ENCODE measurements at places on chromosomes 13 and 19.

DNA sequence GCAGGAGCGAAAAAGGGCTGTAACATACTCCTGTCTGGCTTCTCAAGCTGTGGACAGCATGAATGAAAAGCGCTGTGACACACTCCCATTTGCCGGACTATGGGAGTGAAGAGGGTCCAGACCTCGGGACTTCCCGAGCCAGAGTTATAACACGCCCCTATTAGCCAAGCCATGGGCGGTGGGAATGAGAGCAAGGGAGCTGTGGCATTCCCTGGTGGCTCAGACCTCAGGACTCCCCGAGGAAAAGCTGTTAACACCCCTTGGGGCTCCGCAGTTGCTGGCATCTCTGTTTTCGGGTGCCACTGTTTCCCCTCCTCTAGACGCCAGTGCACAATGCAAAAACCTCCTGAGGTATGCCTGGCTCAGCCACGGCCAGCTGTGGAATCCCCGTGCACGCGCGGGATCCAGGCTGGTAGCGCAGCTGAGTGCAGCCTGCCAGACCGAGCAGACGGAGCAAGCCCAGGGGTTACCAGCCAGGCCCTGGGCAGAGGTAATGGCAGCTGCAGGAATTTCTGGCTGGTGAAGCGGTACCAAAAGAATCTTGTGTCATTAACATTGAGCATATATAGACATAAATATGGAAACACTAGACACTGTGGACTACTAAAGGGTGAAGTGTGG is 1534.6 kb upstream of the PRR20A start:
- DNase-seq: no peak

- DNase-seq: no peak
Measured at GRCh38 chr19:50830266-50831025, 2.9 kb downstream of the KLK15 start.

GRCh38 chr13:75145927-75146326 is 336.0 kb downstream of the TBC1D4 start:
- DNase-seq: no peak

DNA sequence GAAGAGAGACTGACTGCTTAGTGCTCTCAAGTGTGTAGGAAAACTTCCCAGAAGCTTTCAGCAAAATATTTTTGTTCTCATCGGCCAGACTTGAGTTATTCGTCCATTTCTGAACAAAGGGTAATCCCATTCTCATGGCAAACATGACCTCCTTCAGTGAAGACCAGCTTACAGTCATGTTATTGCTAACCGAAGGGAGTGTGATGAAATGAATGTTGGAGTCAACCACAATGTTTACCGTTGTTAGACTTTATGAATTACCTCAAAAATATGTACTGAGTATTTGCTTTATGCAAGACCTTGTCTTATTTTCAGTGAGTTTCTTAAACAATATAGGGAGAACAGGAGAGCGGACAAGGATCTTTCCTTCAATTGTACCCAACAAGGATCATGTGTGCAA is 228.6 kb downstream of the LMO7 start:
- DNase-seq: no peak

DNA sequence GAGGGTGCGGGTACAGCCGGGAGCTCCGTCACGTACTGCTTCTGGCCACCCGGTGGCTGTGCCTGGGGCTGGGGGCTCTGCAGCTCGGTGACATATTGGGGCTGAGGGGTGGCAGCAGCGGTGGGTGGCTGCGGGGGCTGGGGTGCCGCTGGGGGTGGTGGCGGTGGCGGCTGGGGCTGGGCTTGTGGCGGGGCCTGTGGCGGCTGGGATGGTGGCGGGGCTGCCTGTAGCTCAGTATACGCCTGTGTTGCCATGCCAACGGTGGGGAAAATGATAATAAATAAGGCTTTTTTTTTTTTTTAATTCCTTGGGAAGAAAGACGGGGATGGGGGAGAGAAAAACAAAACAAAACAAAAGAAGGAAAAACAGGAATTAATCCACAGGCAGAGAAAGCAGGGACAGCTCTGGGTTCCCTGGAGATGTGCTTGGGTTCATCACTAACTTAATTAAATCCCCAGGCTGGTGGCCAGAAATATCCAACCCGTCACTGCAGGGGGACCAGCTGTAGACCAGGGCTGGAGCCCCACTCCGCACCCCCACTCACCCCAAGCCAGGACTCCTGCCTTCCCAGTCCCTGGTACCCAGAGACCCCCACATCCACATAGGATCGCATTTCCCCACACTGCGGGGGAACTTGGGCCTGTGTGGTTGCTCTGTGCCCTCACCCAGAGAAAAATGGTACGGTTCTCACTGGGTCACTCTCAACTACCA is 12.4 kb downstream of the RFX1 start:
- DNase-seq: no peak

DNA sequence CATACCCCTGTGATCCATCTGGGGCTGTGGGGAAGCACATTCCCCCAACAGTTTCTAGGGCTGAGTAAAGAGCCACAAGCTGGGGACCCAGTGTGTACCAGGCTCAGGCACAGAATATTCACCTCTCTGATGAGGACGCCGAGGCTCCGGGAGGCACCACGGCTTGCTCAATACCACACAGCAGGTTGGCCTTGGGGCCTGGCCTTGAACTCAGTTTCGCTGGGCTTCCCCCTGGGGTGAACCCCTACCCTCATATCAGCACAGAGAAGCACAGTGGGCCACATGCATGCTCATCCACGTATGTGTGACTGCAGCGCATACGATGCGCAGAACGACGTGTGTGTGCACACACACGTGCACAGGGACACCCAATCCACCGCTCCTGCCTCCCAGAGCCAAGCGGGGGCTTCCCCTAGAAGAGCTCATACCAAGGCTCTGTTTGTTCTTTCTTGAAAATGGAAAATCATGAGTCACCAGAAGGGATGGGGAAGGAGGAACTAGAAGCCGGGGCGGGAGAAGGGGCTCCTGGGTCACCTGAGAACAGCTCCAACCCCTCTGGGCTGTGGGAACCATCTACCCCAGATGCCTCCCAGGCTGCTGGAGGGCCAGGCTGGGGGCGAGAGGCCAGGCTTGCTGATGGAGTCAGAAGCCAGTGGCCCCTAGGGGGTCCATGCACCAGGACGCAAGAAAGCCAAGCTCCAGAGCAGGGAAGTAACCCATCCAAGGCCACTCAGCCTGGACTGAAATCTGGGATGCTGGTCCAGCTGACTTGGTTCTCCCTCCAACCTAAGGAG is 4.9 kb upstream of the PDE4C start:
- no peak for DNase-seq

DNA sequence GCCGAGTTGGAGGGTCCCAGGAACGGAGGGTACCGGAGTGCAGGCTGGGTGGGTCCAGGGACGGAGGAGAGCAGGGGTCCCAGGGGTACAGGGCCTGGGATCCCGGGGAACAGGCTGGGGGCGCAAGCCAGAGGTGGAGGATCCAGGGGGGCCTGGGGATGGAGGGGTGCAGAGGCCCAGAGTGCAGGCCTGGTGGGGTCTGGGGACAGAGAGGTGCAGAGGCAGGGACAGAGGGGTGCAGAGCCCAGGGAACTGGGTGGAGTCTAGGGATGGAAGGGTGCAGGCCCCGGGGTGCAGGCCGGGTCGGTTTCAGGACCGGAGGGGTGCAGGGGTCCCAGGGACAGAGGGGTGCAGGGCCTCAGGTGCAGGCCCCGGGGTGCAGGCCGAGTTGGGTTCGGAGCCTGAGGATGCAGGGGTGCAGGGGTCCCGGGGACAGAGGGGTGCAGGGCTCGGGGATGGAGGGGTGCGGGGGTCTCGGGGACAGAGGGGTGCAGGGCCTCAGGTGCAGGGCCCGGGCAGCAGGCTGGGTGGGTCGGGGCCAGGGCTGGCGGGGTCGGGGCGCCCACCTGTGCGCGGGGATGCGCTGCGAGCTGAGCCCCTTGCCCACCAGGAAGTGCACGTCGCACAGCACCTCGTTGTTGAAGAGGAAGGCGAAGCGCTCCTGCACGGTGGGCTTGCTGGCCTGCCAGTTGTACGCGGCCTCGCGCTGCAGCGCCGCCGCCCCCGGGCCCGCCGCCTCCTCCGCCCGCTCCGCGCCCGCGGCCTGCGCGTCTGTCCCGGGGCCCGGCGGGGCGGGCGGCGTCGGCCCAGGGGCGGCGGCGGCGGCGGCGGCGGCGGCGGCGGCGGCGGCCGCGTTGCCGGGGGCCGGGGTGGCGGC is 545 bp downstream of the BTBD2 start:
- no peak for DNase-seq

DNA sequence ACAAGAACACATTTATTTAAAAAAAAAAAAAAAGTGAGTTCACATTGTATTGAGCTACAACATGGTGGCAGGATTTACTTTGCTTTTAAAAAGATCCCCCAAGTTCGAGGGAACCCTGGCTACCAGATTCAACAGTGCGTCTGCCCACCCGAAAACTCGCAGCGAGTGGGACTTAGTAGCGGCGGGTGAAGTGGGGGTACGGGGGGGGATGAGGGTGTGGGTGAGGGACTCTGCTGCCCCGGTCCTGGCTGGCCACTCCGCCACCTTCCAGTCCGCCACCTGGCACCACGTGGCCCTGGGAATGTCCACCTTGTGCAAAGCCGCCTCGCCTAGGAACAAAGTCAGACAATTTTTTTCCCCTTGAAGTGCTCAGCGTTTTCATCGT is 19.3 kb upstream of the TINCR start:
- no peak for DNase-seq

DNA sequence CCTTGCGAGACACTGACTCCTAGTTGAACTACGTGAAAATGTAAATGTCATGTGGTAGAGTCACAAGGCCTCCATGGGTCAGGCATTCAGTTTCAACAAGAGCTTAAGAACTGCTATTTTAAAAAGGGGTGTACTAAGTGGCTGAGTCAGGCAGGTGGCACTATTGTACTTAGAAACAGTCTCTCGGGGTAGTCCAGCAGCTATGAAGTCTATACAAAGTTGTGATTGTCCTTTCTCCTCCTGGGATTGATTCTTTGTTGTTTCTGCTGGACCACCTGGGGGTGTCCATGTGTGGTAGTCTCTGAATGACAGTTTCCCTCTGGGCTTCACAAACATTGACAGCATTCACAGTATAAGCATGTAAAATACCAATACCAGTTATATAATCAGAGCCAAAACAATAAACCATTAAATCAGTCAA is 33.0 kb downstream of the UGGT2 start:
- DNase-seq: no peak

GRCh38 chr19:28727480-28728159 is 485.3 kb downstream of the UQCRFS1 start:
- no peak for DNase-seq

DNA sequence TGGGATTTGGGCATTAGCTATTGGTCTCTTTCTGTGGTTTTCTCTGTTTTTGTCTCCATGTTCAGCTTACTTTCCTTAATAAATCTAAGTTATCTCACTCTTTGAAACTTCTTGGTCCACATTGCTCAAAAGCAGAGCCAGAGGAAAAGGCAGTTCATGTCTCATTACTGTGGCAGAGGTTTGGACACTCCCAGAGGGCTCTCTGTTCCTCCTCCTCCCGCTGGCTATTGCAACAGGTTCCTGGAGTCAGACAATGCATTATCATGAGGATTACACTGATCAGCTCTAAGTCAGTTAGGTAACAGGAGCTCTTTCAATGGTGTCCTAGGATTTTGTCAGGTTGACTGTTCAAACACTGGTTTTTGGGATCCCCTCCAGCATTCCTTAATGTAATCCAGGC is 298.8 kb downstream of the NDFIP2 start:
- no peak for DNase-seq

DNA sequence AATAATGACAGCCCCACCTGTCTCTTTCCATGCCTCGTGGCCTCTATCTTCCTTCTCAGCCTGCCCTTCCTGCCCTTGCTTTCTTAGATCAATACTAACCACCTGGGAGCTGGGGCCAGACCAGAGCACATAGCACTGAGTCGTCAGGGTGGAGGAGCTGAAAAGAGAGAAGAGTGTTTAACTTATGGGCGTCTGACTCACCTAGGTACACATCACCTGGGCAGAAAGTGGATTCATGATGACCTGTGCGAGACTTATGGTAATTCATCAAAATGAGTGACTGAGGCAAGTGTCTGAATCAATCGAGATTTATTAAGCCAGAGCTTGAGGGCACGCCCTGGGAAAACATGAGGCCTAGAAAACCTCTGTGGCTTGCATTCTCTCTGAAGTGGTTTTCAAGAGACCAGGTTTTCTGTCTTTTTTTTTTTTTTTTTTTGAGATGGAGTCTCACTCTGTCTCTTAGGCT is 19.2 kb downstream of the CEACAM6 start:
- no peak for DNase-seq

GRCh38 chr13:73578251-73578875 is 519.6 kb downstream of the KLF5 start:
- DNase-seq: no peak

DNA sequence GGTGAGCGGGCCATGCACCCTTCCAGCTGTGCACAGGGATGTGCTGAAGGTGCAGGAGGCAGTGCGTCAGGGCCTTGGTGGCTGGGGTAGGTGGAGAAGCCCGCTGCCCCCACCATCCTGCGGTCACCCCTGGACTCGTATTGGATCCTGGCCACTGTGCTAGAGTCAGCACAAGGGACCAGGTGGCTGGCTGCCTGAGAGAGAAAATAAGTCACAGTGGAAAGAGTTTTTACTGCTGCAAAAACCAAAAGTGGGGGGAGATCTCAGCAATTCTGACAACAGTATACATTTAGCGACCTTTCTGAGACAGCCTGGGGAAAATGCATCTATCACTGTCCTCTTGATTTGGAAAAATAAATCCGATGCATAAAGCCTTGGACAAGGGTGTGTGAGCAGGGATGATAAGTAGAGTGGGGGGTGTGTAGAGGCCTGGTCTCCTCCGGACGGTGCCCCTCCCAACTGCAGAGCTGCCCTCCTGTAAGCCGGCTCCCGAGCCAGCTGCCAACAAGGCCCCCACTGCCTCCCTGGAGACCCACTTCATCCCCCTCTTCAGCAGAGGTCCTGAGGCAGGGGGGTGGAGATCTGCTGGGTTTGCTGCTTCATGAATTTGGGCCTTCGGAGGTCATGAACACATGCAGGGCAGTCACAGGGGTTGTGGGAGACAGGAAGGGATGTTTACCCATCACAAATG is 84.2 kb downstream of the SLC7A1 start:
- no peak for DNase-seq

DNA sequence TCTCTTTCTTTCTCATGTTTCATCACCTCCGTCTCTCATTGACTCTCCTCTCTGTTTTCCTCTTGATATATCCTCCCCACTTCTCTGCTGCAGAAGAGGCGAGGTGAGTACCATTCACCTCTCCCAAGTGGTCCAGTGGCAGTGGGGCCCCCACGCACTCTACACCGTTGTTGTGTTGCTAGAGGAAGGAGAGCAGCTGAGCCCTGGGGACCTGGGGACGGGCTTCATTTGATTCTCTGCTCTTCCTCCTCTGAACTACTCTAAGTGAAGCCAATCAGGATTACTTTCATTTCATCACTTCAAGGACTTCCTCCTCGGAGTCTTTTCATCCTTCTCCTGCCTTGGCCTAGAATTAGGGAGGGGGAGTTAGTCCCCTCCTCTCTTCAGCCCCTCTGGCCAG is 64.6 kb downstream of the CCNE1 start:
- DNase-seq: no peak

DNA sequence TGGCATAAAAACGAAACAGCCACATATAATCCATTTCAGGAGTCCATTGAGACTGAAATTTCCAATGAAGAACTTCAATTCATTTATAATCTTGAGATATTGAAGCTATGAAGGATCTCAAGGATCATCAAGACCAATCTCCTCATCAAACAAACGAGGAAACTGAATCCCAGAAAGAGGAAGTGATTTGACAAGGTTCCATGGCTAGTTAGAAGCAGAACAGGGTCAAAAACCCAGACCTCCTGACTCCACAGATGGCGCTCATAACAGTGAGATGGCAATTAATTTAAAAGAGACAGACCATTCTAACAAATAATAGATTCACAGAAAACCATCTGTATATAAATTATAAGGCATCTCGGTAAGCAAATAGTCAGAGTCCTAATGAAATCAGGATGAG is 229.7 kb downstream of the KCTD12 start:
- no peak for DNase-seq

- no peak for DNase-seq
Measured at GRCh38 chr13:36549755-36550154, 117.5 kb downstream of the CCNA1 start.

GRCh38 chr13:73803997-73804396 is 330.2 kb downstream of the KLF12 start:
- no peak for DNase-seq
